ENCODE measurements at places on chromosomes 12 and 14.

DNA sequence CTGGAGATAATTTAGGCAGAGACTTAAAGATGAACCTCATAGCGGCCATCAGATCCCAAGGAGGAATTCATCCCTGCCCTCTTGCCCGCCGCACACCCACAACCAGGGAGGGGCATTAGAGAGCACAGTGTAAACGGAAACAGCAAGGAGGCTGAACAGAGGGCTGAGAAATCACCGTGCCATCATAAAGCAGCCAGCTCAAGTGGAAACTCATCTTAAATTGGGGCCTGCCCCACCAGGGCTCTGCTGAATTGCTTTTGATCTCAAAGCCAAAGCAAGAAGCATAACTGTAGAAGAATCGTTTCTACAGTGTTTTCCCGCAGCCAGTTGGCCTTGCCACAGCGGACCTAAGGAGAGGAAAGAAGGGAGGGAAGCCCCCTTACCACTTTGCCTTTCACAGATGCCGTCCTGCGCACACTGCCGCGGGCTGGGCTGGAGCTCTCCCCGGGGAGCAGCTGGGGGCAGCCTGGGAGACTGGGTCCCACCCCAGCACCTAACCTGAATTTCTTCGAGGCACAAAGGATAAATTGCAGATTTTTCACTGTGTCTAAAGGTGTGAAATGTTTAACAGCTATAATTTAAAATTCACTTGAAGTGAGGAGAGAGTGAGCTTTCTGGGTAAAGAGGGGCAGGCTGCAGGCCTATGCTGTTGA lies 51.8 kb upstream of the MMP17 start:
- no peak for DNase-seq

GRCh38 chr12:108778053-108778452 lies 46.7 kb upstream of the CORO1C start:
- no peak for DNase-seq

GRCh38 chr12:24679126-24679525 lies 269.8 kb downstream of the BCAT1 start:
- peak; percentile 69 for DNase-seq

GRCh38 chr14:87002776-87003175 lies 990.2 kb downstream of the GALC start:
- DNase-seq: no peak
